ENCODE measurements at places on chromosomes 1 and 21.

DNA sequence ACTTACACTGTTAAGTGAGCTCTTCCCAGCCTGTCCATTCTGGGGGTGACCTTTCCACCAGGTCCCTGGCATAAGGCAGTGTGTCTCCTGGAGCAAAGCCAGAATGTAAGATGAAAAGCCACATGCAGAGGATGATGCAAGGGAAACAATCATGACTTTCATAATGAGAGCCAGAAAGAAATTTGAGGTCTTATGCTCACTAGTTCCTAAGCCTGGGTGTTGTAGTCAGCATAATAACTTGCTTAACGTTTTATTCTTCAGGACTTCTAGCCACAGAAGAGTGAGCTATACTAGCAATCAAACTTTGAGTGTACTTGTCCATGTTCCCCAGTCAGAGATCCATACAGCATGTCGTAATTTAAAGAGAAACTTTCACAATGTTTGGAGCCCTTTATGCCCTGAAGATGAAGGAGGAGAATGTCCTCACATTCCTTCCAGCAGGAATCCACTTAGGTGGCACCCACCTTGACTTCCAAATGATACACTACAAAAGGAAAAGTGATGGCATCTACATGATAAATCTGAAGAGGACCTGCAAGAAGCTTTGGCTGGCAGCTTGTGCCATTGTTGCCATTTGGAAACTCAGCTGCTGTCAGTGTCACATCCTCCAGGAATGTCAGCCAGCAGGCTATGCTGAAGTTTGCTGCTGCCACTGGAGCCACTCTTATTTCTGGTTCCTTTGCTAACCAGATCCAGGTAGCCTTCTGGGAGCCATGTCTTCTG, 60.5 kb upstream of the FOXD3 start:
- no peak for DNase-seq

DNA sequence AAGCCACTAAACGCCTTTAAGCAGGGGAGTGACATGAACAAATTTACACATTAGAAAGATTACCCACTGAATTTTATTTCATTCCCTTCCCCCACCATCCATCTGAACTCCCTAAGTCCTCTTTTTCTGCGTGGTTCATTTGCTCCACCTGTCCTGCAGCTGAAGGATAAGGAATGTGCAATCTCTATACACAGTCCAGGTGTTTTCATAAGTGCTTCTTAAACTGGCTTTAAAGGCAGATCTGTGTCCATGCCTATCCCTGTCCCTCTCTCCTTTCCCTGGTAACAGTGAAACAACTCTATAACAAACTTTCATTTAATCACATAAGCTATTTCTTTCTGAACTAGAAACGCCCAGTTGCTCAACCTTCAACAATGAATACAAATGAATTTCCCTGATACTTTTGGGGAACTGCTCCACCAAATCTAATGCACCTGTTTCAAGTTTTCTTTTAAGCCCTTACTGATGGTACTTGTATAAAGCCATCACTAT, 8.4 kb downstream of the GSTM3 start:
- DNase-seq = no peak

- no peak for DNase-seq
These were observed 13.4 kb downstream of the KIF21B start for GRCh38 chr1:201009962-201010645.

- no peak for DNase-seq
These were observed 52.8 kb upstream of the GNG4 start for GRCh38 chr1:235702412-235702811.

GRCh38 chr1:225737161-225737560, 40.5 kb upstream of the SRP9 start:
- no peak for DNase-seq

DNA sequence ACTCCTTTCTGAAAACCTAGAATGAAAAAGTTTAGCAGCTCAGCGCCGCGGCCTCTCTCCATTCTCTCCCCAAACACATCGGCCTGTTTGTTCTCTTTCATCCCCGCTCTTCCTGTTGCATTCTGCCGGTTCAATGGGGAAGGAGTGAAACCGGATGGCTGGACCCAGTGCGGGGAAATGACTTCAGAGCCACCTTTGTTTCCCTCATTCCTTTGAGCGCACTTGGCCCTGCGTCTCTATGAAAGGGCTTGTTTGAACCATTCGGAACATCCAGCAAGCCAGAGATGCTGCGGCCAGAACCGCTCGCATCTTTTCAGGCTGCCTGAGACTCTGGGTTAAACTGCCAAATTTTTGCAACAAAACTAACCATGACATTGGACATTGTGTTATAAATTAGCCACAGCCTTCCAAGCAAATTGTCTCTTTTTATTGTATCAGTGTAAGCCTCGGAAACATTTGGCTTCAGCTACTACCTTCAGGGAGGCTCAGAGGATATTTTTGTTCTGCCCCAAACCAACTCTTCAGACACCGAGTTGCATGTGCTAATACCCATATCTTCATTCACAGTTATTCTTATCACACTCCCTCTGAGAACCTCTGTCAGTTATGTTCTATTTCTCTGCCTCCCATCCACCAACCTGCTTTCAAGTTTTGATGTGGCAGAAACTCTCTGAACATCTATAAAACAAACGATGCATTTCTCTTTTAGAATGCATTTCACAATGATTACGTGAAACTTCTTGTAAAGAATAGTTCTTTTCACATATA, 5.1 kb upstream of the OLIG1 start:
- no peak for DNase-seq

GRCh38 chr1:56555448-56555847, 23.9 kb downstream of the PLPP3 start:
- no peak for DNase-seq

DNA sequence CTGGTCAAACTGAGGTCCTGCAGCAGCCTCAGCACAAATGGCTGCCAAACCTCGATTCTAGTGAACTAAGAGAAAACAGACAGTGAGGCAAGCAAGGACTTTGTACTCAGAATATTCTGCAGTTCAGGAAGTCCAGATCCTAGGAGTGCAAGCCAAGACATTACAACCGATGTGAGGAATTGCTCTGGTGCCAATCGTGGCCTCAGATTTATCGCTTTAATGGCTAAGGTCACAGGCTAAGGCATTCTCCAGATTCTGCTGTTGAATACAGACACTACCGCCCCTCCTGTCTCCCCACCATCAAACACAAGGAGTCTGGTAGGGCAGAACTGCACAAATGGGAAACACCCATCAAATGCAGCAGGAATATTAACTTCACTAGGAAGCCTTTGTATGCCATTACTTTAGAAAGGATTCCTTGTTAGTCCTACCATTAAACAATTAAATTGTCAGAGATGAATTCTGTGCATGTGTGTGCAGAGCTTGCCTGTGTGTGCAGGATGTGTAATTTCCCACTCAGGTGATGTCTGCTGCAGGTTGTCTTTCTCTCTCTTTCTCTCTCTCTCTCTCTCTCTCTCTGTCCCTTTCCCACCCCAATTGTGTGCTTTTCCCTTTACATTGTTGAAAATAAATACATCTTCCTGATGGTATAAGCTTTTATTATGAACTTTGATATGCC, 9.2 kb upstream of the SERTAD4 start:
- DNase-seq = no peak

GRCh38 chr1:5634893-5635292, 357.3 kb downstream of the NPHP4 start:
- no peak for DNase-seq

DNA sequence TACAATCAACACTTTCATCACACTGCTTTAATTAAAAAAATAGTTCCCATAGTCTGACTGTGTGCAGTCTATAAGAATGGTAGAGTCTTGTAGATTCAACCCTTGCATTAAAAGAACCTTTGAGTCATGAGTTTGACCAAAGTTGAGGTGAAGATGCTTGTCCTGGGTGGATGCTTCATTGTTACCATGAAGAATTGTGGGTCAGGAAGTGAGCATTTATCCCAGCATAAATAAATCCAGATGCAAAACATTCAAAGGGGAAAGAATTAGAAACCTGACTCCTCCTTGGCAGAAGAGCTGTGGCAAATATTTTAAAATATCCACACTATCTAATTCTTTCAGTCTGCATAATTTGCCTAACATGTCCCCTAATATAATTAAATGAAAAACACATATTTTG, 72.9 kb upstream of the SPAG17 start:
- DNase-seq = no peak

GRCh38 chr1:34918977-34919561, 10.4 kb downstream of the DLGAP3 start:
- DNase-seq = no peak

DNA sequence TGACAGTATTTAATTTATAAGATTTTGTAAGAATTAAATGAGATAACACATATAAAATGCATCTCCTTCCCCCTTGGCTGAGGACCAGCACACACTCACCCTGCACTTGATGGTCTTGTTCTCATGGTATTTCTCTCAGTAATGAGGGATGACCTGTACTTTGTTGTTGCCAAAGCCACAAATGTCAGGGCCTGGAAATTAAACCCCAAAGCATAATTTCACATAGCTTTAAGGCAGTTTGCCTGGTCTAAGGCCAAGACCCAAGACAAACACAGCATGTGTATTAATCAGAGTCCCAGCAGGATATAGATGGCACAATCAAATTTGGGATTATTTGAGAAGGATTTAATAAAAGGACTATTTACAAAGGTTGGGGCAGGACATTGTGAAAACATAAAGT, 48.6 kb upstream of the EPS15 start:
- DNase-seq = no peak

GRCh38 chr1:175520186-175520585, 223.2 kb downstream of the TNR start:
- no peak for DNase-seq

DNA sequence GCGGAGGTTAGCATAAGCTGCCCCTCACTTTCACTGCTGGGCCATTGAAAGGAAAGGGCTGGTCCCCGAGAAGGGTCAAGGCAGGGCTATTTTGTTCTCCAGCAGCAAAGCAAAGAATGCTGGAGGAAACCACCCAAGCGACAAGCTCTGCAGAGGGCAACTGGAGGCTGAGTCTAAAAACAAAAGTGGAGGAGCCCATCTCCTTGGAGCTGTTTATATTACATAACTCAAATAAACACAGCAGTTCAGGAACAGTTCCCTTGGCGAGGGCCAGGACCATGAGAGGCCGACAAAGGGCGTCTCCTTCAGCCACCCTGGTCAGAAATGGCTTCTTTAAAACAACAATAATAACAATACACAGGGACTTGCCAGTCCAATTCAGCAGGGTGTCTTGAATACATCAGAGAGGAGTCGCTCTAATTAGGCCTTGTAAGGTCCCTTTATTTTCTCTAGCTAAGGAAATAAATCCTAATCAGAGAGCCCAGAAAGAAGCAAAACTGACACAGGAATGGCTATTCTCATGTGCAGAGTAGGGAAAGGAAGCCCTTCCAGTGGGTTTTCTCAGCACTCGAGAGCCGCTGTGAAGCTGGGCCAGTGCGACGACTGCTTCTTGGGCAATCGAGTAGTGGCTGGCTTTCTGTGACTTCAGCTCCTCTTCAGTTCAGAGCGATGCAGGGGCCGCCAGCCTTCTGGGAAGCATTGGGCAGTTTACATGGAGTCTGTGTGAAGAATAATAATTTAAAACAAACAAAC, 57.0 kb upstream of the TARBP1 start:
- DNase-seq = no peak

DNA sequence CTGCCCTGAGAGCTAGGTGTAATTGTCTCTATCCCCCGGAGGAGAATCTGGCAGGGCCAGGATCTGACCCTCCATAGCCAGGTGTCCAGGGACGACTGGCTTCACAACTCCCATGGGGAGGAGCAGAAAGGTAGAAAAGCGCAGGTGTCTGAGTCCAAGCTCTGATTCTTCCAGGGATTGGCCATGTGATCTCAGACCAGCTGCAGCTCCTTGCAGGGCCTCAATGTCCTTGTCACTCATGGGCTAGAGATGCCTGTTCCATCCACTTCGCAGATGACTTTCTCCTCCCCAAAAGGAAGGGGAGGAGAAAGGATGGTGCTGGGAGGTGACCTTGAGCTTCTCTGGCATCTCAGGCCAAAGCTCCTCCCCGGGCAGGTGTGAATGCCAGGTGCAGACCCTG, 22.7 kb downstream of the HSPG2 start:
- no peak for DNase-seq

- no peak for DNase-seq
These were observed 23.8 kb upstream of the KIAA1614 start for GRCh38 chr1:180888870-180889269.

DNA sequence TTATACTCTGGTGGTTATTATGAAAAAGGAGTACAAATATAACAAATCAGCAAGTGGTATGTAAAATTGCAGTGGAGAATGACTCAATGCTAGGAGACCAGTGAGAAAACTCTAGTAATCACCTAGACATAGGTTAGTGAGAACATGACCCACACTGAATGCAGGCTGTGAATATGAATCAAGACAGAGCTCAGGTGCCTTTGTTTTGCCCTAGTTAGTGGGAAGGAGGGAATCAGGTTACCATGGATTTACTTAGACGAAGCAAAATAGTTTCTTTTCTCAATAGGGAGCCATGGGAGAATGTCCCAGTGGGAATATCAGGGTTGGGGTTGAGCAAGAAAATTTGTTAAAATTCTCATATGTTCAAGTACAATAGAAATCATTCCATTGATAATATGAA, 10.6 kb upstream of the GCLM start:
- DNase-seq = no peak

- DNase-seq = no peak
These were observed 18.3 kb downstream of the S100A11 start for GRCh38 chr1:152018537-152018936.

GRCh38 chr1:170587253-170587593, 55.3 kb downstream of the GORAB start:
- DNase-seq = no peak
